ENCODE measurements at places on chromosomes 7 and 10.

DNA sequence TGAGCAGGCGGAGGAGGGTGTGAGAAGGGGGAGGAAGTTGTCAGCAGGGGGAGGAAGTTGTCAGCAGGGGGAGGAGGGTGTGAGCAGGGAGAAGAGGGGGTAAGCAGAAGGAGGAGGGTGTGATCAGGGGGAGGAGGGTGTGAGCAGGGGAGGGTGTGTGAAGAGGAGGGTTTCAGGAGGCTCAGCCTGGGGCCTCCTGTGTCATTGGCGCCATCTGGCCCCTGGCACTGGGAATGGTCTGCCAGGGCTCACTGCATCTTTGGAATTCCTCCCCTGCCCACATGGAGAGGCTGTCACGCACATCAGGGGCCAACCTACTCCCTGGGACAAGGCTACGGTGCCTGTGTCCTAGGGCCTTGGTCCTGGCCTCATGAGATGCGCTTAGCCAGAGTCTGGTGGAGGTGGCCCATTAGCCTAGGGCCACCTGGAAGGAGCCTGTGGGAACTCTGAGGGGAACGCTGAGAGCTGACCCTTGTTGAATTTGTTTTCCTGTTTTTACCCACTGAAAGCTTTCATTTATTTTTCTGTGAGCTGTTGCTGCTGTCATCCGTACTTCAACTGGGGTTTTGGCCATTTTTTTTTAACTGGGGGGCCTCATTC, 18.0 kb downstream of the CAMK2B start:
- no peak for DNase-seq

DNA sequence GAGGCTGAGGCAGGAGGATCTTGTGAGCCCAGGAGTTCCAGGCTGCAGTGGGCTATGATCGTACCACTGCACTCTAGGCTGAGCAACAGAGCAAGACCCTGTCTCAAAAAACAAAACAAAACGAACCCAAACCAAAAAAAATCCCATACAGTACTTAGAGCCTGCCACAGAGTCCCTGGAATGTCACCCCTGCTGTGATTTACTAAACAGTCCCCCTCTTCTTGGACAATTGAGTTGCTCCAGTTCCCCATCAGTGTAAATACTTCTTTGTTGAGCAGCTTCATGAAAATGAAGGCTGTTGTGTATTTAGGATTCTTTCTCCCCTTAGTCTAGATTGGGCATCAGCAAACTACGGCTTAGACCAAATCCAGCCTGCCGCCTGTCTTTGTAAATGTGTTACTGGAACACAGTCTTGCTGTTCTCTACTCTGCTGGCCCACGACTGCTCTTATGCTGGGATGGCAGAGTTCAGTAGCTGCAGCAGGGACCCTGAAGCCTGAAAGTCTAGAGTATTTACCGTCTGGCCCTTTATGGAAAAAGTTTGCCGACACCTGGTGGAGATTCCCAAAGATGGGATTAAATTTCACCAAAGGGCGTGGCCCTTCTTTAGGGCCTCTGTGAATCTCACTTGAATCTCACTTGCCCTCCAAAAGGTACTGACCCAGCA, 57.8 kb downstream of the PALD1 start:
- no peak for DNase-seq

GRCh38 chr7:26370011-26370410, 78.3 kb downstream of the SNX10 start:
- DNase-seq: no peak

DNA sequence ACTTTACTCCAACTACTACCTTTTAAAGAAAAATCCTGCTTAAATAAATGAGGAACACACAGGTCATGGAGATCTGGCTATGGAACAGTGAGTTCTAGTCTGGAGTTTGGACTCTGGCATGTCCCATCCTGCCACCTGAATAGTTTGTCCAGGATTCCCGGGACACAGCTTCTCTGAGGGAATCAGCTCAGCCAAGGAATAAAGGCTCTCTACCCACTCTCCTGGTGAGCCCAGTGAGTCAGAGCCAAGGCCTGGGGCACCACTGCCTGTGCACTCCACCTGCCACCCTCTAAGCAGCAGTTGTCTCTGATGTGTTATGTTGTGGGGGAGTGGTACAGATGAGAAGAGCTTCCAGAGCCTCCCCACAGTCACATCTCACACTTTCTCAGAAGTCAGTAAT, 113.5 kb downstream of the HTR5A start:
- no peak for DNase-seq

- DNase-seq: no peak
Measured at GRCh38 chr7:24933298-24933697, 46.7 kb downstream of the OSBPL3 start.

GRCh38 chr7:130346941-130347340, 2.3 kb downstream of the CPA5 start:
- DNase-seq: no peak

DNA sequence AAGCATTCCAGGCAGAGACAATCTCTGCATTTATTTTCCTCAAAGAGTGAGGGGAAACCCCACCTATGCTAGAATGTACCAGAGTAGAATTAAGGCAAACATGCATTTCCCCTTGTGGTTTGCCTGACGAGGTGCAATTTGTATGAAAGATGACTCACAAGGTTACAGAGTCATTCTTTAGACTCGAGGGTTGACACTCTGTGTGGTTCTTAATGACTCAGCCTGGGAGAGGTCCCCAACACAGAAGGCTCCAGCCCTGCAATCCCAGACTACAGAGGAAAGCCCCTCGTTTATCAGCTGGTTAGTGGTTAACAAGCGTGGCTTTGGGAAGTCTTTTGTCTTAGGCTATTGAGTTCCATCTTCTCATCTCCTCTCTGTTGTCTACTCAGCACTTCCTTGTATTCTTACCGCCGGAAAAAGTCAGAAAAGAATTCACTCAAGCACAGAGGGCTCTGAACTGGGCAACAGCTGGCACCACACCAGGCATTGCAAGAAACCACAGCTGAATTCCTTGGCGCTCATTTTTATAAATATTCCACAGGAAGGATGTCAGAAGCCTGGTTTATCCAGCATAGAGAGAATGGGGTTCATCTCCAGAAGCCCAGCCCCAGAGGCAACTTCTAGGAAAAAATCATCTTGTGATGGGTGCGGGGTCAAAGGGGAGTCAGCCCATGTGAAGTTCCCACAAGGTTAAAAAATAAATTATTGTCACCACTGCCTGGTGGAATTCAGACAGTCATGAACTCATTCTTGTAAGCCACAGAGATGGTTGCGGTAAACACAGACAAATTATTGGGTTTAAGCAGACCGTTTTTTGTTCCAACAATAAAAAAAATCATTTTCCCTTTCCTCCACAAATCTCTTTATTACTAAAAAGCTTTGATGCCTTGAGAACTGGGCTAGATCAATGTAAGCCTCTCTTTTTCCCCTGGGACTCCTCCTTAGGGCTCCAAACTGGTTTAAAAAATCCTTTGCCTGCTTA, 24.5 kb upstream of the SVIL start:
- peak; percentile 52 for DNase-seq

GRCh38 chr10:14129770-14130169, 201.0 kb downstream of the FRMD4A start:
- no peak for DNase-seq
